ENCODE measurements at places on chromosomes 2 and 18. TPM values are rescaled to one million over a fixed set of nuclear protein-coding genes. Genes with fewer than 3 reads are reported as not detected.

Gene ITGB6
- 21.1 TPM for total RNA-seq

GRCh38 chr2:231319867-231320266, 75.6 kb upstream of the B3GNT7 start:
- no peak for DNase-seq

DNA sequence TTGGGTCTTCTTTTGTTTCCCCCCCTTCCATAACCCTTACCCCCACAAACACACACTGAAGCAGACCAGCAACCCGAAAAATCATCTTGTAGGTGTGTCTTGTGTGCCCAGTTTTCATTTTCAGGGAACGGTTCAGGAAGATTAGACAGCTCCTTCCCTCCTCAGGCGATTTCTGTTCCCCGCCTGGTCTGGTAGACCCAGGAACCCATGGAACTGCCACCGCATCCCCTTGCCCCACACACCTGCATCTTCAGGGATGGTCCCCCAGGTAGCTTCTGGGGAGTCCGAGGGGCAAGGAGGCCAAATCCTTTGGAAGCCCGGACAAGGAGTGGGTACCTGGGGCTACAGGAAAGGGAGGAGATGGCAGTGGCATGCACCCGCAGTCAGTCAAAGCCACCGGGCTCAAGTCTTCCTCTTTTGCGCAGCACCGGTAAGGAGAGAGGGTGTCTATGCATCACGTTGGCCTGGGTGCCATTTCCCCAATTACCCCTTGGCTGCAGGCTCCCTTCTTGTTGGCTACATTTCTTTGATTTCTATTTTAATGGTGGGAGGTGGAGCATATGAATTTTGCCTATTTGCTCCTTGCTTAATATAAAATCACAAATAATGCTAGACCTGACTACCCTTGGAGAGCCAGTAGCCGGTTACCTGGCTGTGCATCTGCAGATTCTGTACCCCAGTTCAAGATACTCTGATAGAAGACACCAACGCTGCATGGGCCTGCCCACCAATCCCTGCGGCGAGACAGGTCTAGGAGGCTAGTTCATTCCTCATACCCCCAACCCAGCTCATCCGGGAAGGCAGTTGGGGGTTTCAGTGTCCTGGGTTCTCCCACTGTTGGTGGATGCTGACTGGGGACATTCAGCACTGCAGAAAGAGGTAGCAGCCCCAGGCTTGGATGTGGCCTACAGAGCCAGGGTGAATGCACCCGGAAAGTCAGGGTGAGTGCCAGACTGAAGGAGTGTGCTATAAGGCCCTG, 30.0 kb upstream of the ATP6V1B1 start:
- DNase-seq, result no peak

DNA sequence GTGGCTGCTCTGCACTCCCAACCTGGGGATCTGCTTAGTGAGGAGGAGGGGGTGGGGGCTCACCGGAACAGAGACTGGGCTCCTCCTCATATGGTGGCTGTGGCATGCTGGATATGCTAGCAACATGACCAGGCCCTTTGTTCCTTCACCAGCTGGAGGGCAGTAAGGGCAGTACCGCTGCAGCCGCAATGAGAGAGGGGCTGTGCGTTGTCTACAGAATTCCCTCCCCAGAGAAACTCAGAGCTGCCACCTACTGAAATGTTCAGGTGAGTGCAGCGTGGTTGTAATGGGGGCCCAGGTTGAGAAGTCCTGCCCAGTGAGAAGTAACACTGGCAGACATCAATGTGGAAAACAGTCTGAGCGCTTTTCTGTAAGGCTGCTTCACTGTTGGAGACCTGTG, 1211.9 kb upstream of the NXPH2 start:
- no peak for DNase-seq

GRCh38 chr2:43083710-43084698, 142.4 kb downstream of the ZFP36L2 start:
- peak; percentile 93 for DNase-seq

GRCh38 chr2:184923751-184924150, 325.4 kb downstream of the ZNF804A start:
- no peak for DNase-seq

GRCh38 chr2:215022418-215022817, 116.0 kb downstream of the ABCA12 start:
- peak; percentile 39 for DNase-seq
